ENCODE measurements at places on chromosomes 1 and 21. TPM values are rescaled to one million over a fixed set of nuclear protein-coding genes. Genes with fewer than 3 reads are reported as not detected.
A peak's percentile ranks its signal among the peaks of the same experiment; 100 is the strongest.

Gene OR10Z1
- not detected for total RNA-seq

Gene OLIG2
- total RNA-seq: 0.46 TPM

Gene SELENBP1
- total RNA-seq: 11.1 TPM

Gene LELP1
- total RNA-seq: not detected

Gene APCS
- not detected for total RNA-seq

Gene ZC3H12A
- total RNA-seq: 6.9 TPM

- H3K27me3 ChIP-seq: no peaks in the 10 kb centered on the region
- H3K27ac ChIP-seq: peak overlapping the region; percentile 92
- no peak for DNase-seq
- peaks cover 63% of the 10 kb centered on the region for H3K4me1 ChIP-seq
- H3K4me3 ChIP-seq: no peak overlapping the region
Observed at GRCh38 chr1:172390683-172391551, 29.6 kb upstream of the C1orf105 start.

- H3K36me3 ChIP-seq: peaks cover 7% of the 10 kb centered on the region
- H3K4me1 ChIP-seq: peaks cover 4% of the 10 kb centered on the region
- H3K4me3 ChIP-seq: no peak overlapping the region
- DNase-seq: no peak
Observed at GRCh38 chr1:50779801-50780200, 180.3 kb downstream of the FAF1 start.

- no peak overlapping the region for H3K27ac ChIP-seq
- no peak overlapping the region for H3K4me3 ChIP-seq
- no peaks in the 10 kb centered on the region for H3K27me3 ChIP-seq
- peaks cover 63% of the 10 kb centered on the region for H3K4me1 ChIP-seq
- no peaks in the 10 kb centered on the region for H3K36me3 ChIP-seq
Observed at GRCh38 chr1:25020173-25020845, 90.2 kb upstream of the RUNX3 start.

- no peaks in the 10 kb centered on the region for H3K27me3 ChIP-seq
- peak; percentile 99 for DNase-seq
- no peaks in the 10 kb centered on the region for H3K4me1 ChIP-seq
- no peak overlapping the region for H3K4me3 ChIP-seq
- no peak overlapping the region for H3K27ac ChIP-seq
Observed at GRCh38 chr21:9838738-9839642, 682.4 kb upstream of the TPTE start.

DNA sequence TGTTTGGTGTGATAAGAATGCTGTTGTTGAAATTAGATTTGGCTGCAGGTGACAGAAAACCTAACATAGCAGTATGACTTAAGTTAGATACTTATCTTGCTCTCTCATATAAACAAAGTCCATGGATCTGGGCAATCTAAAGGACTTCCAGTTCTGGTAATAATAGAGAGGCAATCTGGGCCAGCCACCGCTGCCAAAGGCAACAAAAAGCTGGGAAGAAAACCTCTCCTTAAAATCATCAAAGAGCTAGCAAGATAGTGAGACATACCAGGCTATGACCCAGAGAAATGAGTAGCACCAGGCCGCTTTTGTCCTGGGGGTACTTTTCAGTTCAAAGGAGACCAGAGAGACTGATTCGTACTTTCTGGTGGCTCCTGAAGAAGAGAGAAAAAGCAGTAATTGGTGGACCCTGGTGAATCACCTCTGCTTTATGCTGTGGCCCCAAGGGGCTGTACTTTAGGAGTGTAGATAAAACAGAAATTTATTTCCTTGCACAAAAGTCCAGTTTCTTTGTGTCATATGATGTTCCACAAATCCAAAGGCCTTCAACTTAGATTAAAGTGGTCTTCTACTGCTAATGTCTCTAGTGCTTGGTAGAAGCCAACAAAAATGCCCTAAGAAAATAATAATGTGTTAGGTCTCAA is 125.4 kb downstream of the TBX19 start:
- DNase-seq: no peak
- H3K36me3 ChIP-seq: no peaks in the 10 kb centered on the region
- H3K27ac ChIP-seq: no peak overlapping the region

- no peak overlapping the region for H3K27ac ChIP-seq
- H3K27me3 ChIP-seq: no peaks in the 10 kb centered on the region
- H3K4me1 ChIP-seq: peaks cover 23% of the 10 kb centered on the region
- no peak overlapping the region for H3K4me3 ChIP-seq
- DNase-seq: no peak
Observed at GRCh38 chr1:89608319-89608983, 24.5 kb upstream of the LRRC8C start.

DNA sequence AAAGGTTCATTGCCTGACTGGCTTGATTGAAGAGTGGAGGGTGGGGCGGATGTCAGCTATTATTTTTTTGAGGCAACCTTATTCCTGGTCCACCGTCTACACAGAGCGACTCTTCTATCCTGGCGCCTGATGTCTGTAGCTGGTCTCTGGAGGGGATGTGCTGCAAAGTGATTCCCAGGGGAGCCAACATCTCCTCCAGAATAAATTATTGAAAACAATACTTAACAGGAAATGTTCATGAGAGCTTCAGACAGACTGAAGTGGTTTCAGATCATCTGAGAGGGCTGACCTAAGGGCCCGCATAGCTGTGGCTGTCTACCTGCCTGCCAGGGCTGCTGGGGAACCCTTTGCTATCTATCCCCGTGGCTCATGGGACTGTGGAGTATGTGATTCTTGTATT is 66.7 kb downstream of the TEX35 start:
- no peaks in the 10 kb centered on the region for H3K36me3 ChIP-seq
- H3K27ac ChIP-seq: no peak overlapping the region
- H3K4me3 ChIP-seq: no peak overlapping the region
- no peaks in the 10 kb centered on the region for H3K27me3 ChIP-seq

DNA sequence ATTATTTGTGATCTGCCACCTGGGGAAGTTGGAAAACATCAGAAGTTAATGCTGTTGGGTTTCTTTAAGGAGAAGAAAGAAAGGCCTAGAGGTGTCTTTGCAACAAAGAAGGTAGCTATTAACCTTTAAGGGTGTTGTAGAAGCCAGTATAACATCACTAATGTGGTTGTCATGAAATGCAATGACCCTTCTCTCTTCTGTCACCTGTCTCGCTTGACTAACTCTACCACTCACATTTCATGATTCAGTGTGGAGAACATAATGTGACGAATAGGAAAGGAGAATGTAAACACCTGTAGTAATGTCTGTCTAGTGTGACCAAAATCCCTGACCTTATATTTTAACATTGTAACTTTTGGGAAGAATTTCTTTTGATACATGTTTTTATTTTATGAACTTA is 211.7 kb upstream of the UBE2U start:
- peaks cover 8% of the 10 kb centered on the region for H3K36me3 ChIP-seq
- H3K4me3 ChIP-seq: no peak overlapping the region
- H3K27ac ChIP-seq: peak overlapping the region; percentile 60
- no peaks in the 10 kb centered on the region for H3K27me3 ChIP-seq
- peaks cover 58% of the 10 kb centered on the region for H3K4me1 ChIP-seq

All from chondrocyte (in vitro differentiated cells).